ENCODE measurements at places on chromosomes 6 and 20. TPM values are rescaled to one million over a fixed set of nuclear protein-coding genes. Genes with fewer than 3 reads are reported as not detected.

GRCh38 chr6:24076011-24076410, 50.0 kb upstream of the NRSN1 start:
- no peak for DNase-seq

DNA sequence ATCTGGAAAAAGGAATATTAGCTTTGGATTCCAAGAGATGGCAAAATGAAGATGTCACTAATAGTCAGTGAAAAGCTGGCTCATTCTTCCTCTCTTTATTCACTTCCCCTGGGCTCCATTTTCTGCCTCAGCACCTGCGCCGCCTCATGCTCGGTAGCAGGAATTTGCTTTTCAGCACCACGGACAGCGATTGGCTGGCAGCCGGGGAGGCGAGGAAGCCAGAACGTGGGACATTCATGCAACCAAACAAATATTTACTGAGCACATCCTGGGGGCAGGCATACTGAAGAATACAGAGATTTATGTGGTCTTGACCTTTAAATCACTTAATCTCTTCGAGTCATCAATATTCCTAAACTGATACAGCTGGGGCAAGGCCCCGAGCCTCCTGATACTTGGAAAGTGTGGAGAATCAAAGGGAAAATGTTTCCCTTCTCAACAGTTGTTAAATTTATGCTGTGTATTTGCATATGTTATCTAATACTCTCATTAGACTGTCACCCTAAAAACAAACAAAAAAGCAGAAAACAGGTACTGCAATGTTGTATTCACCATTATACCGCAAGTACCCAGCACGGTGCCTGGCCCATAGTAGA, 12.1 kb upstream of the PDYN start:
- peak; percentile 42 for DNase-seq

GRCh38 chr6:388202-388903, 3.2 kb upstream of the IRF4 start:
- no peak for DNase-seq

GRCh38 chr20:36624068-36624943, 18.7 kb downstream of the RAB5IF start:
- no peak for DNase-seq

DNA sequence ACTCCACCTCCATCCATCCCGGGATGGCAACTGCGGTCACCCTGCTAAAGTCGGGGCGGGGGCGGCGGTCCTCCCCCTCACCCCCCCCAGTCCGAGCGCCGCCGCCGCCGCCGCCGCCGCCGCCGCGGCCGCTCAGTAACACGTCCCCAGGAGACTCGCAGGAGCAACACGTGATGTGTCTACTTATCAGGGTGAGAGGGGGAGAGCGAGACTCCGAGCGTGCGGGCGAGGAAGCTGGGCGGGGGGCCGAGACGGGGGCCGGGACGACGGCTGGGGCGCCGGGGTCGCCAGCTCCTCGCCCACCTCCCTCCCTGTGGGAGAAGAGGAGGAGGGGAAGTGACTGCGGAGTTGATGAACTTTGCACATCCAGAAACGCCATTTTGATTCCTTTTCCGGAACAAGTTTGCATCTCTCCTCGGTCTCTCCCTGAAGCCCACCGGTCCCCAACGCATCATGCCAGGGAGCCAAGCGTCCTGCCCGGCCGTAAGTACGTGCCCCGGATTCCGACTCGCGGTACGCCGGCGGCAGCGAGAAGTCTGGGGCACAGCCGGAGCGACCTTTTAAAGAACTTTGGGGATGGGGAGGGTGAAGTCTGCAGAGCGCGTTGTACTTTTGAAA, at the start of gene RREB1:
Gene RREB1, plus strand, starts transcription at position 384 of the 618 bp plus-strand sequence. CDS start 73,951 bp downstream, outside the sequence.
- peak; percentile 58 for DNase-seq

DNA sequence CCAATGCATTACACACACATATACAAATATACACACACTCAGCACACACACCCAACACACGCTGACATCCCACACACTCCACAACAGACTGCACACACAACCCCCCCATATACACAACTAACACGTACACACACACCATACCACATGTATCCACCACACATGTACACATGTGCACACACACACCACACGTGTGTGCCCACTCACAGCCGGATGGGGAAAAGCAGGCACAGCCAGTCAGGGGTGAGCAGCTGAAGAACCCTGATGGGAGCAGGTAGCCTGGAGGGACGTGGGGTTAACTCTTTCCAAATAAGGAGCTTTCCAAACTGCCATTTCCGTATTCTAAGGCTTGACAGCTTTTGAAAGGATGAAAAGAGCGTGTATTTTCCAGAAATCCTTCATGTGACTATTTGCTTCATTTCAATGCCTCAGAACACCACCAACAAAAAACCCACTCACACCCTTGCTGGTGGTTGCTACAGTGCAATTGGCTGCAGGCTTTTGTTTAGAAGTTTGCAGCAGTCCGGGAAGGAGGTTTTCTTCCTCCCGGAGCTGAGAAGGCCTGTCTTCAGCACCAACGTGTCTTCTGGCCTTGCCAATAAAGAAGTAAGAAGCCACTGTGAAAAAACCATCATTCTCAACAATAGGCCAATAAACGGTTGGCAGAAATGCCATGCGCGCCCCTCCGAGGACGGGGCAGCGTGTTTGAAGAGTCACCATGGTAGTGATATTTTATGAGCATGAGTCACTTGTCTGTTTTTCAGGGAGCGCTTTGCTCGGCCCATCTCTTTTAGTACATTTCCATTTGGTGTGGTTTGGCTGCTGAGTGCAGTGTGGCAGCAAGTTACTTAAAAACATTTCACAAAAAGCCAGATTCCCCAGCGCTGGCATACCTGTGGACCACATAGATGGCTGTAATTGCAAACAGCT, 131.3 kb upstream of the GMDS start:
- no peak for DNase-seq

GRCh38 chr6:100924534-100925227, 43.6 kb upstream of the ASCC3 start:
- no peak for DNase-seq

GRCh38 chr20:39039261-39039660, 77.1 kb downstream of the DHX35 start:
- no peak for DNase-seq

GRCh38 chr6:26475823-26476729, 18.3 kb downstream of the BTN2A1 start:
- DNase-seq: no peak

- DNase-seq: no peak
These were observed 630.8 kb downstream of the PHF3 start for GRCh38 chr6:64266351-64266821.

DNA sequence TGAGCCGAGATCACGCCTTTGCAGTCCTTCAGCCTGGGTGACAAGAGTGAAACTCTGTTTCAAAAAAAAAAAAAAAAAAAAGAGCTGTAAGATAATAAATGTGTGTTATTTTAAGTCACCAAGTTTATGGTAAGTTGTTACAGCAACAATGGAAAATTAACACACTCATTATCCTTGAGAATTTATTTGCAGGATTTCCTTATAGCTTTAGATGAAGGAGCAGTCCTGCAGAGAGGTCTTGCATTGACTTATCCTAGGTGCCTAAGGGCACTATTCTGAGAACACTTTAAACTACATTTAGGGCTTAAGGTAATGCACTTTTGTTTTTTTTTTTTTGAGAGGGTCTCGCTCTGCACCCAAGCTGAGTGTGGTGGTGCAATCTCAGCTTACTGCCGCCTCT, 13.8 kb upstream of the SCAF8 start:
- no peak for DNase-seq

DNA sequence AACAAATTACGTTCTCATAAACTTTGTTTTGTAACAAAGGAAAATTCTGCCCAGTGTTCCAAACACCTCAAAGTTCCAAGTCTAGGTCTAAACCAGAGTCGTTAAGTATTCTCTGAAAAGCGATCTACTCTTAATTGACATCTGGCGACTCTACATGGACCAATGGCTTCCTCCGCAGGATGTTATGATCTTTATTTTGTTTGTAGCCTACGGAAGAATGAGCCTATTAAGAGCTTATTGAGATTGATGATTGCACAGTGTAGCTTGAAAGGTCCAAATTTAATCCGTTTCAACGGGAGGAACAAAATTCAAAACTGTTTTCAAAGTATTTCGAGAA, 61.1 kb downstream of the FAM217A start:
- no peak for DNase-seq

Gene ELOVL4
- total RNA-seq: 2.7 TPM

Gene OPRM1
- not detected for total RNA-seq

Gene C20orf204
- total RNA-seq: 4.1 TPM

Gene OR2H1
- not detected for total RNA-seq

Gene COX4I2
- total RNA-seq: not detected

Gene PAX1
- not detected for total RNA-seq

Gene TULP1
- not detected for total RNA-seq

Data from CD4-positive, alpha-beta memory T cell (primary cell).